Activated CD8-positive, alpha-beta T cell treated with anti-CD3 and anti-CD28 coated beads for 36 hours (primary cell): ENCODE measurements at places on chromosomes 5 and 9. TPM values are rescaled to one million over a fixed set of nuclear protein-coding genes. Genes with fewer than 3 reads are reported as not detected.

DNA sequence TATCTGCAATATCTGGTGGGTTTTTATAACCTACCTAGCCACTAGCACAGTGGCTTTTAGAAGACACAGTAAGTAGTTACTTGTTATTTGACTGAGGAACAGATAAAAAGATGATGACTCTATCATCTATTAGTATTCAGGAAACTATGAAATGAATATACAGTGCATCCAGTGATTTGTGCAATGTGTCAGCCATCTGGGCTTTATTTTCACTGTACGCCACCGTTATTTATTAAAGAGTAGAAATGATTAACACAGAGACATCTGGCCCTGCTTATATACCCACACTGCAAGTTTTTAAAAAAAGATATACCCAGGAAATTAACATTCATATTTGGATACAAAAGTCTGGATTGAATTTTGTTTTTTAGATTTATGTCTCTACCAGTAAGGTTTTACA, 408.4 kb downstream of the PDE4D start:
- DNase-seq: no peak
- H3K36me3 ChIP-seq: no peaks in the 10 kb centered on the region
- no peak overlapping the region for H3K27ac ChIP-seq

DNA sequence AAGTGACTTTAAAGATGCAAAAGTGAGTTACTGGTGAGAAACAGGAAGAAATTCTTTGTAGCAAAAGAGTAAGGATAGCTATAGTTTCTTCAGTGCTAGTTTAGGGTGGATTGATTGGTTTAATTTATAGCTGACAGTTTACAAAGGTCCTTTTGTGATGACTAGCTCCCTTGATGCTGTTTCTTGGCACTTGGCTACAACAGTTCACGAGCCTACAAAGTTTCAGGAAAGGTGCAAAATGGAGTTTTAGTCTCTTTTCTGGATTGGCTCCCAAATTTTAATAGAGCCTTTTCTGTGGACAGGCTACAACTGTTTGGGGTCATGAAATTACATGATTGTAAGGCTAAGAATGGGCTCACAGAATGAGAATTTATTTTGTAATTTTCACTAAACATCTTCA, 40.9 kb upstream of the BNIP1 start:
- H3K4me3 ChIP-seq: no peak overlapping the region
- H3K27me3 ChIP-seq: no peaks in the 10 kb centered on the region
- H3K4me1 ChIP-seq: peaks cover 28% of the 10 kb centered on the region
- DNase-seq: no peak
- no peak overlapping the region for H3K27ac ChIP-seq

DNA sequence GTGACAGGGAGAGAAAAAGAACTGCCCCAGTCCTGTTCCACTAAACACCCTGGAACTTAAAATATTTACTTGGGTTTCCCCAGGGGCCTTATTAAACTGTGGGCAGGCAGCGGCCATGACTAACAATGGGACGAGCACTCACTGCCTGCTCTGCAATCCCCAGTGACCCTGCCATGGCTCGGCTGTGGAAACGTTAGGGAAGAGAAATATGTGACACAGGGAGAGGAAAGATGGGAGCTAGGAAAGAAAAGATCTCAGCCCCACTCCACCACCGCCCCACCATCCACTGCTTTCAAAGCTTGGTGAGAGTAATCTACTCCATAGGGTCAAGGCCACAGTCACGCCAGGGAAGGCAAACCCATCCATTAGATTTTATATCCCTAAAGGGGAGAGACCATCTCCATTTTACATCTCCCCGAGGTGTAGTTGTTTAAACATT, 117.6 kb downstream of the EFNA5 start:
- peaks cover 6% of the 10 kb centered on the region for H3K27me3 ChIP-seq
- H3K27ac ChIP-seq: no peak overlapping the region
- no peak overlapping the region for H3K4me3 ChIP-seq
- no peaks in the 10 kb centered on the region for H3K4me1 ChIP-seq
- no peak for DNase-seq

DNA sequence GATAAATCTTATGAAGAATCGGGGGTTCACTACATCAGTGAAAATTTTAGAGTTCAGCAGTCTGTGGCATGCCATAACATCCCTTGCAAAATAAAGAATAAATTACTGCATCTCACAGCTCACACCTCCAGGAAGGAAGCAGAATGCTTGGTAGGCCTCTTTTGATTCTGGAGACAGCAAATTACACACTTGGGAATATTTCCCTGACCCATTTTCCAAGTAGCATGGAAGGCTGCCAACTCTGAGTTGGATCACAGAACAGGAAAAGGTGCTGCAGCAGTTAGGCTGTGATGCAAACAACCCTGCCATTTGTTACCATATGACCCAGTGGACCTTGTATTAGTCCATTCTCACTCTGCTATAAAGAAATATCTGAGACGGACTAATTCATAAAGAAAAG, 293.5 kb downstream of the ASTN2 start:
- no peaks in the 10 kb centered on the region for H3K27me3 ChIP-seq
- DNase-seq: no peak
- no peak overlapping the region for H3K4me3 ChIP-seq
- H3K27ac ChIP-seq: no peak overlapping the region
- H3K4me1 ChIP-seq: peaks cover 3% of the 10 kb centered on the region

BASP1 gene
- 0.18 TPM for total RNA-seq

DNA sequence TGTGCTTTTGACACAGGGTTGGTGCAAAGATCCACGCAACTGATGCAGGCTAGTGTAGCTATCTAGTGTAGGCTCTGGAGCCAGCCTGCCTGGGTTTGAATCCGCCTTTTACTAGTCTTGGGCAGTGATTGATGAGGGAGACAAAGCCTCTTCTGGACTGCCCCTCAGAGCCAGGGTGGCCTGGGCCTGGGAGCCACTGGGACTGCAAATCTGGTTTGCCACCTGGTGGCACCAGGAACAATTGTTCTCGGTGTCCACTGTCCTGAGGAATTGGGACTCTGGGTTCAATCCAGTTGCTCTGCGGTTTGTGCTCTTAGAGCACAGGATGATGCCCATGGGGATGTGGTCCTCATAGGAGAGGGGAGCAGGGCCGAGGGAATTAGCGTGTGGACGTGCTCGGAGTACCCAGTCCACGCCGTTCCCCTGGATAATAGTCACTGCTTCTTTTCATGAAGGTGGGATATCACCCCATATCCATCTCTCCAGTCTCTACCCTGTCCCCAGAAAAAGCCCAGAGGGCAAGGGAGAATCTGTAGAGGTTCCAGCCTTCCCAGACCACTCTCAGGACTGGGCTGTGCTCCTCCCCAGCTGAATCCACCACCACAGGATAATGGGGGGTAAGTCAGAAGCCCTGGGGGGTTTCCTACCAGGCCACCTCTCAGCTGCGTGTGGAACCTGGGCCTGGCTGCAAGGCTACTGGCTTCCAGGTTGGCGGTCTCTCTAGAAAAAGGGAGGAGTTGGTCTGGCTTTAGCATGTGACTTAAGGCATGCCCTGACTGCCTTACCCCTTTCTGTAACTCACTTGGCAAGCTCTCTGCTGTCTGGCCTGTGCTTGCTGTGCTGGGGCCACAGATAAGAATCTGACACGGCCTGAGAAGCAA, 1.9 kb downstream of the B4GALT7 start:
- no peak overlapping the region for H3K27ac ChIP-seq
- DNase-seq: no peak
- peak overlapping the region; percentile 88 for H3K4me3 ChIP-seq
- peaks cover 16% of the 10 kb centered on the region for H3K36me3 ChIP-seq
- H3K4me1 ChIP-seq: peaks cover 39% of the 10 kb centered on the region
- no peaks in the 10 kb centered on the region for H3K27me3 ChIP-seq

TMEM215 gene
- not detected for total RNA-seq

GRCh38 chr9:72931437-72931836, 21.4 kb downstream of the ALDH1A1 start:
- no peak for DNase-seq
- no peaks in the 10 kb centered on the region for H3K27me3 ChIP-seq
- H3K4me3 ChIP-seq: no peak overlapping the region
- H3K36me3 ChIP-seq: no peaks in the 10 kb centered on the region

- peaks cover 29% of the 10 kb centered on the region for H3K4me1 ChIP-seq
- H3K4me3 ChIP-seq: peak overlapping the region; percentile 77
- peaks cover 11% of the 10 kb centered on the region for H3K36me3 ChIP-seq
- DNase-seq: peak; percentile 13
- H3K27ac ChIP-seq: peak overlapping the region; percentile 37
These were observed 1.3 kb downstream of the ZBTB34 start for GRCh38 chr9:126861707-126862103.

- no peak for DNase-seq
- H3K36me3 ChIP-seq: no peaks in the 10 kb centered on the region
- no peak overlapping the region for H3K4me3 ChIP-seq
- H3K4me1 ChIP-seq: no peaks in the 10 kb centered on the region
- H3K27ac ChIP-seq: no peak overlapping the region
- no peaks in the 10 kb centered on the region for H3K27me3 ChIP-seq
These were observed 80.6 kb downstream of the HINT1 start for GRCh38 chr5:131084436-131084835.

DNA sequence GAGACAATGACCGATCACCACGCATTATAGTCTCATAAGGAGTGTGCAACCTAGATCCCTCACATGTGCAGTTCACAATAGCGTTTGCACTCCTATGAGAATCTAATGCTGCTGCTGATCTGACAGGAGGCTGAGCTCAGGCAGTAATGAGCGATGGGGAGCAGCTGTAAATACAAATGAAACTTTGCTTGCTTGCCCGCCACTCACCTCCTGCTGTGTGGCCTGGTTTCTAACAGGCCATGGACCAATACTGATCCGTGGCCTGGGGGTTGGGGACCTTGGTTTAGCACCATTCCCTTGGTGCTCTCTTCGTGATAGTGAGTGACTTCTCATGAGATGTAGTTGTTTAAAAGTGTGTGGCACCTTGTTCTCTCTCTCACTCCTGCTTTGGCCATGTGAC, 50.2 kb downstream of the PRLR start:
- no peaks in the 10 kb centered on the region for H3K36me3 ChIP-seq
- no peak for DNase-seq
- H3K4me3 ChIP-seq: no peak overlapping the region
- H3K27me3 ChIP-seq: peaks cover 12% of the 10 kb centered on the region
- H3K4me1 ChIP-seq: no peaks in the 10 kb centered on the region

GRCh38 chr5:173735184-173735583, 118.7 kb upstream of the BOD1 start:
- H3K27ac ChIP-seq: no peak overlapping the region
- no peak overlapping the region for H3K4me3 ChIP-seq
- DNase-seq: no peak
- no peaks in the 10 kb centered on the region for H3K27me3 ChIP-seq
- no peaks in the 10 kb centered on the region for H3K4me1 ChIP-seq
- H3K36me3 ChIP-seq: no peaks in the 10 kb centered on the region

- H3K4me3 ChIP-seq: no peak overlapping the region
- no peaks in the 10 kb centered on the region for H3K36me3 ChIP-seq
- no peak overlapping the region for H3K27ac ChIP-seq
- no peak for DNase-seq
These were observed 109.0 kb downstream of the FAM174A start for GRCh38 chr5:100644185-100644584.
